Stimulated activated CD4-positive, alpha-beta T cell treated with anti-CD3 and anti-CD28 coated beads, Interleukin-12 subunit alpha, Interleukin-12 subunit beta, amount 100 ng/mL, for 48 hours (primary cell): ENCODE measurements at places on chromosomes 4 and X.

DNA sequence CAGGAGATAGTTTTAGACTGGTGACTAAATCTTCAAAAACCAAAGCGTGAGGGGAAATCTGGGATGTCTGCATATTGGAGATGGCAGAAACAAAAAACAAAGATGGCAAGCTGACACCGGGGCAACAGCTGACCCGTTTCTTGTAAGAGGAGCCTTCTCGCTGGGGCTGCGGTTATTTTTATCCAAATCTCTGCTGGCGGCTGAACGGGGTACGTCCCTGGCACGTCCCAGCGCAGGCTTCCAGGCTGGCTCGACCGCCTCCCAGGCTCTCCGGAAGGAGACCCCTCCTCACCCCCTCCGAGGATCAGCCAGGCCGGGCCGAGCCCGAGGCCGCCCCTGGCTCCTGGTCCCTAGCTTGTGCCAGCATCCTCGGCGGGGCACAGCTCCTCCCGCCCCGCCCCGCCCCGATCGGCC is 403 bp downstream of the SGCB start:
- DNase-seq = no peak

GRCh38 chrX:22800806-22801205 is 199.0 kb upstream of the DDX53 start:
- no peak for DNase-seq

DNA sequence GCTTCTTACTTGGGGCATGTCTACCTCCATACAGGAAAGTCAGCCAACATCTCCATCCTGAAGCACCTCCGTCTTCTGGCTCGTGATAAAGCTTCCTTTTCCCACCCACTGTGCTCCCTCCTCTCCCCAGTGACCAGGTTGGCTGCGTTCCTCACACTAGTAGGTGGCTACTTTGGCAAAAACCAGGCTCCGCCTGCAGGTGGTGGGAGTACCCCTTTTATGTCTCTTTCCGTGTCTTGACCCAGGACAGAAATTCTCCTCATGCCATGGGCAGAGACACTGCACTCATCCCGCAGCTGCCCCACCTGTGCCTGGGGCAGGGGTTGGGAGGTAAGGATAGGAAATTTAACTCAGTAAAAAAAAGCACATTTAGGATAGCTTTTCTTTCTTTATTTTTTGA is 50.9 kb downstream of the ENPP6 start:
- no peak for DNase-seq

DNA sequence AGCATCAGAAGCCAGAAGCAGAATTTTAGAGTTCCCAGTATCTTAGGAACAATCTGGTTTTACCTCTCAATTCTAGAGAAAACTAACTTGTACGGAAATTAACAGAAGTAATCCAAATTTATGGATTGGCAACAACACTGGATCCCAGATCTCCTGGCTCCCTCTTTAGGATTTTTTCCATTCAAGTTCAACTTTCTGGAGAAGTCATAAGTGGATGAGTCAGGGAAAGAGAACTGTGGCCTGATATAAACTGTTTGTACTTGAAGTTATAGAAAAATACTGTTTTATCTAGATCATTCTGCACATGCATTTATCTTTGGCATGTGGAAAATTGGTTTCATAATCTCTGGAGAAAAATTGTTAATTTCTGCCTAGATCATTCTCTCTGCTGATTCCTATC is 380.4 kb downstream of the PCDH7 start:
- DNase-seq = no peak

GRCh38 chr4:66585767-66586166 is 915.5 kb upstream of the EPHA5 start:
- DNase-seq = no peak

GRCh38 chr4:16706251-16706650 is 192.2 kb downstream of the LDB2 start:
- no peak for DNase-seq

GRCh38 chrX:16155581-16156096 is 11.6 kb upstream of the MAGEB17 start:
- DNase-seq = no peak

GRCh38 chr4:10121568-10122208 is 5.1 kb upstream of the WDR1 start:
- no peak for DNase-seq

DNA sequence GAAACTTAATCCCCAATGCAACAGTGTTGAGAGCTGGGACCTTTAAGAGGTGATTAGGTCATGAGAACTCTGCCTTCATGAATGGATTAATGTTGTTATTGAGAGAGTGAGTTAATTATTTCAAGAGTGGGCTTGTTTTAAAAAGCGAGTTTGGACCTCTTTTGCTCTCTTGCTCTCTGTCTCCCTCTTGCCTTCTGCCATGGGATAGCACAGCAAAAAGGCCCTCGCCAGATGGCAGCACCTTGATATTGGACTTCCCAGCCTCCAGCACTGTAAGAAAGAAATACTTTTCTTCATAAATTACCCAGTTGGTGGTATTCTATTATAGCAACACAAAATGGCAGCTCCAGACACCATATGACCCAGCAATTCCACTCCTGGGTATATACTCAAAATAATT is 7.0 kb upstream of the ATP6AP2 start:
- no peak for DNase-seq

DNA sequence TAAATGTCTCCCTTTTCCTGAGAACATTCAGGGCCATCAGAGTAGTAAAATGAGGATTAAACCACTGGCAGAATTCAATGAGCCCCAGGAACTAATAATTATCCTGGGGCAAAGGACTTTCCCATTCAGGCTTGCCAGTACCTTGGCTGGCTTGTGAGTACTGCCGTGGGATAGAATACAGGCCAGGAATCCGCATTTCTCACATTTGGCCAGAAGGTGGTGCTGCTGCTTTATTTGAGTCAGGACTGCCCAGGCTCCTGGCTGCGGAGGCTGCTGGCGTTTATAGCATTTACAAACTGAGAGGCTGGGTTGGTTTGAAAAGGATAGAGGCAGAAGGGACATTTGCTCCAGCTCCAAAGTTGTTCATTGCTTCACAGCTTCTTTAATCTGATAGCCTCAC is 91.4 kb downstream of the RTL9 start:
- peak; percentile 19 for DNase-seq

DNA sequence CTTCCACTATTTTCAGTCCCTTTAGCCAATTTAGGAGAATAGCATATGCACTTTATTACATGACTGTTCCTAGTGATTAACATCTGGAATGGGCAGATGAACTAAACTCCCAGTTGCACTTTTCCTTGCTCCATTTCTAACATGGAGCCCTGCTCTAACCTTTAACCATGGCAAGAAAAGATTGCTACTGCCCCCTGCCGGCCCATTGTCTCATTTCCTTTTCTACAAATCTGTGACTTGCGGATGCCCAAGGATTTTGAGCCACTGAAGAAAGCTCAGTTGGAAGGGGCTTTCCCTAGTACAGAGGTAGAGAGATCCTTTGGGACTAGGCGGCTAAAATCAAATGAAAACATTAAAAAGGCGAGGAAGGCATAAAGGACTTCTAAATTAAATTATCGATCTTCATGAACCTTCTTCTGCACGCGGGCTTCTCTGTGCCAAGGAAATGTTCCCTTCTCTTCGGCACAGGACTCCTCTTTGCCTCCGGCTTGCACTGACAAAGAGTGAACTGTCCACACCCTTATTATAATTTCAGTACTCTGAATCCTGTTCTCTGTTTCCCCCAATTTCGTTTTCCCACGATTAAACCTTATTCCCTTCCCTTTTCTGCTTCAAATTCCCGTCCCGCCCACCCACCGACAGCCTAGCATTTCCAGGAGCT is 577 bp upstream of the GLRA2 start:
- DNase-seq = peak; percentile 43

- no peak for DNase-seq
Measured at GRCh38 chrX:54452920-54453319, 12.7 kb downstream of the TSR2 start.

- no peak for DNase-seq
Measured at GRCh38 chr4:59553063-59553720, 1646.9 kb upstream of the ADGRL3 start.

- no peak for DNase-seq
Measured at GRCh38 chr4:114132830-114133229, 153.4 kb upstream of the ARSJ start.

DNA sequence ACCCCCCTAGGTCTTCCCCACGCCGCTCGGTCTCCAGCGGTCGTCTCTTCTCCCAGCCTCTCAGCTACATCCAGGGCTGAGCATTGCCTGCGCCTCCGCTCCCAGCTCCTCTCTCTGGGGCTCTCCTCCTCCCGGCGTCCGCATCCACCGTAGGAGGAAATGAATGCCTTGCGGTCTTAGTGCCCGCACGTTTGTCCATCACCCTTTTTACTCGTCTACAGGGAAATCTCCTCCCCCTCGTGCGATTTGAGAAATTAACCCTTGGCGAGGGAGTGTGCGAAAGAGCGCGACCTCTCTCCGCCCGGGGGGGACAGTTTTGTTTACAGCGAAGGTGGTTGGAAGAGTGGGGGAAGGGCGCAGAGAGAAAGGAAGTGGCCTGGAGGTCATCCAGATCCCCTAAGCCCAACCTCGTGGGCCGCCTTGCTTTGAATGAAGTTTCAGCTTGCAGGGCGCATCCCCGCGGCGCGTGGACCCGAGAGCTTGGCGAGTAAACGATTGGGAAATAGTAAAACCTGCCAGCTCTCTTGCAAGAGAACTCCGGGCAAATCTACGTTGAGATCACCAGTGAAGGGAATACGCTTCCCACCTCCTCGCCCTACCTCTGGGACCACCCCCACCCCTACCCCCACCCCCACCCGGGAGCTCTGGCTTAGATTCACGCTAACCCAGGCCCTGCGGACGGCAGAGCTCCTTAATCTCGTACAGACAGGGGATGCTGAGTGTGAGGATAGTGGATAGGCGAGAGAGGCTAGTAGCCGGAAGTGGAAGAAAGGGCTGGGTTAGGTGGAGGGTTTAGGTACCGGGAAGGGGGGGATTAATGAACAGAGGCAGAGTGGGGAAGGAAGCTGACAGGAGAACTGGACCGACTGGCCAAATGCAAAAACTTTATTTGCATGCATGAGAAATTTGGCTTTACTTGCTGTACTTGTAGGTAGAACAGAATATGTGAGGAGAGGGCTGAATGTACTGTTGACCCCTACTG is at the start of gene ELOVL6:
Gene ELOVL6 (minus strand): TSS at position 181 of the 982 bp plus-strand sequence. CDS start 280 bp downstream, outside the sequence.
- peak; percentile 25 for DNase-seq

DNA sequence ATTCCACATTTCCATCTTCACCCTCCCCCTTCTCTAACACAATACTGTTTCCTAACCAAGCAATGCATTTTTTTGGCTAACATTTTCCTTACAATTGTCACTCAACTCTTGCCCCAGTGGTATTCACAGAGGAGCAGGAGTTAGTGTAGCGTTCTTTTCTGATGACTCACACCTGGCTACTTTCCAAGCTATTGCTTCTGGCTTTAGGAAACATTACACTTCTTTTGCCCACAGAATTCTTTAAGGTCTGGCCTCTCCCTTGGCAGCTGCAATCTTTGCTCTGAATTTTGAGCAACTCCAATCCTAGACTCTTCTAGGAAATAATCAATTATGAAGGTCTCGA is 27.5 kb upstream of the PDGFC start:
- DNase-seq = no peak

DNA sequence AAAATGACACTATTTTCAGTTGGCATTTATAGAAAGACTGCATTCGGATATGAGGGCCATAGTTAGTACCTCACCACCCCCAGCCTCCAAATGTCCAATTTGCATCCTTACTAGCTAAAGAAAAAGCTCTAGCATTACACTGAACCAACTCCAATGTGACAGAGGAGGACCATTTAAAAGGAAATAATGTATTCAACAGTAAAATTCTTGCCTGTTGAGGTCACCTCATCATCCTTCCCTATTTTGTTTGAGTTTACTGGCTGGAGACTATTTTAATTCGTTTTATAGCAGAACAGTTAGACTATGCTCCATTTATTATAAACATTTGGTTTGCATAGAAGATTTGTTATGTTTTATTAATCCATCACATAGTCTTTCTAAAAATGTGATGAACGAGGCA is 88.2 kb upstream of the PPARGC1A start:
- DNase-seq = no peak

DNA sequence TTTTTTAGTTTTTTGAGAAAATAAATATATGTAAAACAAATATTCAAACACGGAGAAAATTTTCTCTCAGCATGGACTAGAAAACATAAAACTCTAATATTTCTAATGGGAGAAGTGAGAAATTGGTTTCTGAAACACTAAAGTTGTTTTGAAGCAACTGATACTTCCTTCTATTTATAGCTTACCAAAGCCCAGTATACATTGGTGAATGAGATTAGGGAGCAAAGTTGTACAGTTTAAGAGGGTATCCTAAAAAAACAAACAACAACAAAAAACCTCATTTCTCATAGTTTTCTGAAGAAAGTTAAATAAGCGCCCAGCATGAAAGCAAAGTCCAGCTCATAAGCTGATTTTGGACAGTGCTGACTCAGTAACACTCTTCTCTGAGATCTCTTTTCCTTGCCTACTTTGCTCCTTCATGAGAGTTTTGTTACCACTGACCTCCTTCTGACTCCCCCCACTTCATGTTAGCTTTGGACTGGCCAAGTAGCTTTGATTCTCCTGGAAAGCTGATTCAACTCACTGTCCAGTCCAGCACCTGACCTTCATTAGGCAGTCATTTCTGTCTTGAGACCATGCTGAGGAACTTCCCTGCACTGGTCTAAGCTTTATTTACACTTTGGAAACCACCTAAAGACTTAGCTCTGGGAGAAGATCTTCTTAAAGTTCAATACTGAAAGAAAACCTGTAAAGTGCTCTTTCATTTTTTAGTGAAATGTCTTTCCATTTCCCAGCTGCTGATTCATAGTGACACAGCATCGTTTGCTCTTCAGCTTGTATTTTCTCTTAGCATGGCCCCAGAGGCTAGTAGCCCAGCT is 21.8 kb upstream of the P2RY10 start:
- no peak for DNase-seq

DNA sequence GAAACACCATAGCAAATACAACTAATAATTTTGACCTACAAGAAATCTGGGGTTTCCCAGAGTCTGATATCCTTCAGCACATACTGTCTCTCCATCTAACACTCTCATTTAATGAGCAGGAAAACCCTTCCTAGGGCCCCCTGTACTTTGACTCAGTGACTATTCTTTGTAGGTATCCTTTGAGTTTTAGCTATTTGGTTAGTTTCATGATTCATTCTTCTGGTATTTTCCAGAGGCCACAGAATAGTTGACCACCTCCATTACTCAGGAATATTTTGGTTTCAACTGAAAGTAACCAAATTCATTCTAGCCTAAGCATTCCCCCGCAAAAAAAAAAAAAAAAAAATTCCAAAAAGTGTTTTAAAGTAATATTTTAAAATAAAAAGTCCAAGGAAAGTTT is 140.0 kb downstream of the IDS start:
- no peak for DNase-seq

GRCh38 chr4:173499658-173500535 is 30.1 kb downstream of the HAND2 start:
- no peak for DNase-seq

DNA sequence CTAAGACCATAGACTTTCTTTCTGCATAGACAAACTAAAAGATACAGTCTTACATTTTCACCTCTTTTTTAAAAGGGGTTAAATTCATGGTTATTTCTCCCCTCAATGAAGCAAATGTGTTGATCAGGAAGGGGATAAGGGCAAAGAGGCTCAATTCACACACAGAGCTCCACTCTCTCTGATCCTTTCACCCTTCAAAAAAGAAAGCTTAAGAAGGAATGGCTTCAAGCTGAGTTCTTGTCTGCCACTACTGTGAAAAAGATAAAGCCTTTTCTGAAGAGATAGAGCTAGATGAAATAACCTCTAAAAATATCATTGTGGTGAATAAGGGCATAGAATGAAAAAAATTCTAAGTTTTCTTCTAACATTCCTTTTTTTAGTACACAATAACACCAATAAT is 28.3 kb downstream of the SEPSECS start:
- DNase-seq = no peak

- no peak for DNase-seq
Measured at GRCh38 chr4:15738877-15739276, 36.0 kb downstream of the BST1 start.
